ENCODE measurements at places on chromosomes 12 and 14.

DNA sequence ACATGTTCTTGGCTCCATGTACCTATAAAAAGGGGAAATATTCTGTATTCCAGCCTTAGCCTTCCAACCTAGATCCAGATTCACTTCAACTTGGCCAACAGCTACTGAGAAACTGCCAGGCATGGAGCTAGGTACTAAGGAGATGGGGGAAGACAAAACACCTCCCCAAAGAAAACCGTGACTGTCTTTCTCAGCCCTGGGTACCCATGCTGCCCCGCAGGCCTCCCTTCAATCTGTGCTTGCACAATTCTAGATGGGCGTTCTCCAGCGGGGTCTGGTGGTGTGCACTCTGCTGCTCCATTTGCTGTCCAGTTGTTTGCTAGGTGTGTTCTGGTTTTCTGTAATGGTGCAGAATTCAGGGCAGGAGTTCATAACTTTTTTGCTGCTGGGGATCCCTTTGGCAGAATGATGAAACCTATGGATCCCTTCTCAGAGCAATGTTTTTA, 817 bp upstream of the KRT4 start:
- DNase-seq, result no peak

DNA sequence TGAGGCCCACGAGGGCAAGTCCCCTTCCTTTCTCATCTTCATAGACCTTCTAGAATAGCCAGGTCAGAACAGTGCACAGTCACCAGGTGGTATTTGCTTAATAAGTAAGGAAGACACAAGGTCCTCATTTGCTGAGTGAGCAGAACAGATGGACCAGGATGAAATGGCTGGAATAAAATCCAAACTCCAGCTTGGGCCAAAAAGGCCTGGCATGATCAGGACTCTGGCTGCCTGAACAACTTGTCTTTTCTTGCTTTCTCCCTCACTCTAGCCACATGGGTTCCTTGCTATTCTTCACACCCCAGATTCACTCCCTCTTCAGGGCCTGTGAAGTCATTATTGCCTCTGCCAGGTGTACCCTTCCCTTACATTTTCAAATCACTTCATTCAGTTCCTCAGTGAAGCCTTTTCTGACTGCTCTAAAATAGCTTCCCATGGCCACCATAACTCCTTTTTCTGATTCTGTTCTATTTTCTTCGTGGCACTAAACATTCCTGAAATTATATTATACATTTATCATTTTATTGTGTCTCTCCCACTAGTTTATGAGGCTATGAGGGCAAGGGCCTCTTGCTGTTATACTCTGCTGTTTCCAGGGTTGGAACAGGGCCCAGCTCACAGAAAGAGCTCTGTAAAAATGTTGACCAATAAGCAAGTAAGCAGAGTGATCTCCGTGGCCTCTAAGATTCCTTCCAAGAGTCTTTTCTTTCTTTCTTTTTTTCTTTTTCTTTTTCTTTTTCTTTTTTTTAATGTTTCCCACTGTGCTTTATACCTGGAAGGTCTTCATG, 150.8 kb downstream of the TTC8 start:
- DNase-seq, result no peak

- DNase-seq, result no peak
These were observed 1.9 kb downstream of the SLC6A15 start for GRCh38 chr12:84910549-84911241.

GRCh38 chr12:47377414-47378221, 297.9 kb upstream of the AMIGO2 start:
- DNase-seq, result peak; percentile 89

DNA sequence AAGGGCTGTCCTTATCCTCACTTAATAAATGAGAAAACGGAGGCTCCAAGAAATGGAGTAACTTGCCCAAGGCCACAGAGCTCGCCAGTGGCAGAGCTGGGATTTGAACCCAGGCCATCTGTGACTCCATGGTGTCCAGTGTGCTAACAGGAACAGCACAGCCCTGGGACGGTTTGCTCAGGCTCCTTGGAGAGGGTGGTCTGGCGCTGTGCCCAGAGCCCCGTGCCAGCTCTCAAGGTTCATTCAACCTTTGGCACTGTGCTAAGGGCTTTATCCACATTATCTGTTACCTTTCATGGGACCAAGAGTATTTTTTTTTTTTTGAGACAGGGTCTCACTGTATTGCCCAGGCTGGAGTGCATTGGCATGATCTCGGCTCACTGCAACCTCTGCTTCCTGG, 8.1 kb downstream of the DAO start:
- no peak for DNase-seq

GRCh38 chr14:95699412-95699811, 13.2 kb downstream of the TCL1B start:
- no peak for DNase-seq

GRCh38 chr12:58655375-58655774, 264.9 kb downstream of the LRIG3 start:
- no peak for DNase-seq

GRCh38 chr12:11991604-11992003, 79.1 kb upstream of the BCL2L14 start:
- DNase-seq, result no peak

GRCh38 chr14:78592616-78593219, 422.5 kb downstream of the NRXN3 start:
- DNase-seq, result no peak

DNA sequence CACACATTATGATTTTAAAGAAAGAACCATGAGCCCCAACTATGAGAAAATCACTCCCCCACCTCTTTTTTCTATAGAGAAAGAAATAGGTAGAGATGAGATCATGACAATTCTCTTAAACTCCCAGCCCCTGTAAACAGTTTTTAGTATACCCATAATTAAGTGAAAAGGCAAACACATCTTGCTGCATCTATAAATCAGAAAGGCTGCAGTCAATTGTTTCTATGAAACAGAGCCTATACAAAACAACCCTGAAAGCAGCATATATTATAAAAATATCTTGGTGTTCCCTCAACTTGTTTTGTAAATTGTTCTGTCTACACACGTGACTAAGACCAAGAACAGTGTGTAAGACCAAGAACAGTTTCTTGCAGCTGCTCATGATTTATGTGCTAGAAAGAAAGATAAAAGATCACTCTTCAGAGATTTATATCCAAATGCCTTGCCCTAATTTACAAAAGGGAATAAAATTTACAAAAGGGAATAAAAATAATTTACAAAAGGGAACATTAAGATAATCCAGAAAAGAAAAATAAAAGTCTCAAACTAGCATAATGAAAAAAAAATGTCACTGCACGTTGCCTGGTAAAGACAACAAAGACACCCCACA, 4.8 kb downstream of the KITLG start:
- no peak for DNase-seq

DNA sequence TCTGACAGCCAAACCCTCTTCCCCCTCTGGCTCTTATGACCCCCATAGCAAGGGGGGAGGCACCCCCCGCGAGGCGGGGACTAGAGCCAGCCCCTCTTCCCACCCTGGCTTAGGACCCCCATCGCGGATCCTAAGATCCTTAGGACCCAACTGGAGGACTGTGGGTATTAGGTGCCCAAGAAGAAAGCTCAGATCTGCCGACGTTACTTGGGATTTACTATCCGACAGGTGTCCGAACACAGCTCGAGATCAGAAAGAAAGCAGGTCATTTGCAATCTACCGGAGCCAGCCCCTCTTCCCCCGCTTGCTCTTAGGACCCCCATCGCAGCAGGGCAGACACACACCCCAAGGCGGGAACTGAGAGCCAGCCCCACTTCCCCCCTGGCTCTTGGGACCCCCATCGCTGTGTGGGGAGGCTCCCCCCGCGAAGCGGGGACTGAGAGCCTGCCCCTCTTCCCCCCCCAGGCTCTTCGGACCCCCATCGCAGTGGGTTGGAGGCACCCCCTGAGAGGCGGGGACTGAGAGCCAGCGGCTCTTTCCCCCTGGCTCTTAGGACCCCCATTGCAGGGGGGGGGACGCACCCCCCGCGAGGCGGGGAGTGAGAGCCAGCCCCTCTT, 46.8 kb downstream of the DDX11 start:
- no peak for DNase-seq
